ENCODE measurements at places on chromosomes 2 and 18.

DNA sequence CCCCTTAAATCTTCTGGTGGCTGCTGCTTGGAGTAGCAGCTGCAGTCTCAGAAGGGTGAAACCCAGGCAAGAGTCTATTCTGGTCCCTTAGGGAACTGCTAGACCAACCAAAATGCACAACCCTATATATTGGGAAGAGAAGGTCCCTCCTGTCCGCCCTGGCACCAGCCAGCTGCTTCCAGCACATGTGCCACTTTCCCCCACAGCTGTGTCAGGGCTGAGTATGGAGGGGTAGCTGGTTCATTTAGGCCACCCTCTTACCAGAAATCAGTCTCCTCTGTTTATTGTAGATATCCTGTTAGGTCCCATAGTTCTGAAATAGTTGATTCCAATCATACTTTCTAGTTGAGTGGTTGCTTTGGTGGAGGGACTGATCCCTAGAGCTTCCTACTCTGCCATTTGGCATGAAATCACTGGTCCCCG, 68.9 kb downstream of the BIRC6 start:
- DNase-seq = no peak

GRCh38 chr2:6832596-6833299, 33.0 kb downstream of the CMPK2 start:
- DNase-seq = no peak

GRCh38 chr2:46531863-46532262, 52.5 kb downstream of the TMEM247 start:
- DNase-seq = no peak

DNA sequence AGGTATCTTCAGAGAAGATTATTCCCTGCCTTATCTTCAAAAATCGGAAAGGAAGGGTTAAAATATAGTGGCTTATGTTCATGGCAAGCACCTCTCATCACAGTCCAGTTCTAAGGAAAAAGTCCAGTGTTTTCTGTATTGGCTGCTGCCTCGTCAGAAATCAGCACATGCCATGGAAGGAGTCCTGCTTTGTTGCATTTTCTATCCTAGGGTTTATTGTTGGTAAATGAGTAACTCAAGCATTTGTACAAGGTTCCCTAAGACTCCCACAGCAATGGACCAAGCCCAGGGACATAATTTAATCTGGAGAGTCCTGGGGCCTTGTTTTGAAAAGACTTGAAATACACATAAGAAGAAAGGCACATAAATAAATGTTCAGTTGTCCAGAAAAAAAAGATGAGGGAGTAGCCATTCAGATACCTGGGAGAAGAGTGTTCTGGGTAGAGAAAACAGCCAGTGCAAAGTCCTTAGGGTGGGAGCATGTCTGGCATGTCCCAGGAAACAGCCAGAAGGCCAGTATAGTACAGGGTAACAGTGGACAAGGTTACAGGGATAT, 26.4 kb downstream of the NBEAL1 start:
- DNase-seq = no peak

DNA sequence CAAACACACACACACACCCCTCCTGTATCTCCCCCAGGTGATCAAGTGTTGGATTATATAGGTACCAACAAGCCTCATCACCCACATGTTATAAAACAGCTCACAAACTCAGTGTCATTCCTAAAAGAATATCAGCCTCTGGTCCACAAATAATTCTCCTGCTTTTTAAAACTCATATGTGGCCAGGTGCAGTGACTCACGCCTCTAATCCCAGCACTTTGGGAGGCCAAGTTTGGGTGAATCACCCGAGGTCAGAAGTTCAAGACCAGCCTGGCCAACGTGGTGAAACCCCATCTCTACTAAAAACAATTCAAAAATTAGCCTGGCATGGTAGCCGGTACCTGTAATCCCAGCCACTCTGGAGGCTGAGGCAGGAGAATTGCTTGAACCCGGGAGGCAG, 87.8 kb downstream of the LRATD1 start:
- no peak for DNase-seq

DNA sequence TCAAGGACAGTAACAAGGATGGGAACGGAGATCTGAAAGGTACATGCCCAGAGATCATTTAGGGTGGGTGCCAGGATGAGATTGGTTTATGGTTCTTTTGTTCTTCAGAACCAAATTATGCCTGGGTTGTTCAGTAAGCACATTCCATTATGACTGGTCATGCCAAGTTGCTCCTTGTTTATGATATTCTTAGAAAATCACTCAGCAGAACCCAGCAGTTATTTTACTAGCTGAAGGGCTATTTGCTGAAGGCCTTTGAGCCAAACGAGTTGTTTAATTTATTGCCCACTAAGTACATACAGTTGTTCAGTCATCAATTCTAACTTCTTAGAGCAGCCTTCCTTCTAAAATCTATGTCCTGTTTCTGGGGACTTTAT, 635 bp downstream of the SLC3A1 start:
- DNase-seq = no peak

GRCh38 chr2:221005338-221005737, 566.8 kb downstream of the EPHA4 start:
- DNase-seq = no peak

- DNase-seq = no peak
These were observed 2.0 kb upstream of the RAB17 start for GRCh38 chr2:237592425-237592980.

GRCh38 chr2:54704688-54705605, 18.5 kb upstream of the EML6 start:
- DNase-seq = no peak

GRCh38 chr18:8561123-8561910, 47.9 kb upstream of the RAB12 start:
- DNase-seq = no peak

DNA sequence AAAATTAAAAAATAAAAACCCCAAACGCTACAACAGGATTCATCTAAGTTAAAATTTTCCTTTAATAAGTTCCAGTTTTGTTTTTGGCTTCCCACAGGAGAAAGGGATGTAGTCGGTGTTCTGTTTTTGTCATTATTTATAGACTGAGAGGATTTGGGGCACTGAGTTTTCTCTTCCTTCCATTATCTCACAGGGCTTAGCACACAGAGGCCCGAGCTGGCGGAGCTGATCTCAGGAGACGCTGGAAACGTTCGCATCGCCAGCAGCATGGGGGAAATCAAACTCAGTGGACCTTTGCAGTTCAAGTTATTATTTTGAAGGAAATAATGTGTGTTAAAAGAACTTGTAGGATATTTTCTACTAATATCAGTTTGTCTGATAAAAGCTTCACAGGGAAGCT, 669.7 kb upstream of the SALL3 start:
- DNase-seq = no peak

DNA sequence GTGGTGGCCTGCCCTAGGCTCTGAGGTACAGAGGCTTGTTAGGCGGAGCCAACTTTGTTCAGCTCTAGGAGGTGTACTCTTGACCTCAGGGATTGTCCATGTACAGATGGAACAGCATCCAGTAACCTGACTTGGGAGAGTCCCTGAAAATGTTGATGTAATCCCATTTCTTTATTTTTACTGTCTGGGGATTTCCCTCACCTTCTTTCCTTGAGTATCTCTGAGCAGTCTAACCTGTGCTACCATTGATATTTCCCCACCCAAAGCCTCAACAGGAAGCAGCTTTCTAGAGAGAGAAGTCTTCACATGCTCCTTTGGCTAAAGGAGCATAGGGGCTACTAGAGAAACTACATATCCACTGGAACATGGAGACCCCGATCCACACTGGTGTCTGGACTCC, 10.4 kb downstream of the IL36A start:
- no peak for DNase-seq

- DNase-seq = no peak
These were observed 508.5 kb downstream of the PID1 start for GRCh38 chr2:228762565-228762964.

DNA sequence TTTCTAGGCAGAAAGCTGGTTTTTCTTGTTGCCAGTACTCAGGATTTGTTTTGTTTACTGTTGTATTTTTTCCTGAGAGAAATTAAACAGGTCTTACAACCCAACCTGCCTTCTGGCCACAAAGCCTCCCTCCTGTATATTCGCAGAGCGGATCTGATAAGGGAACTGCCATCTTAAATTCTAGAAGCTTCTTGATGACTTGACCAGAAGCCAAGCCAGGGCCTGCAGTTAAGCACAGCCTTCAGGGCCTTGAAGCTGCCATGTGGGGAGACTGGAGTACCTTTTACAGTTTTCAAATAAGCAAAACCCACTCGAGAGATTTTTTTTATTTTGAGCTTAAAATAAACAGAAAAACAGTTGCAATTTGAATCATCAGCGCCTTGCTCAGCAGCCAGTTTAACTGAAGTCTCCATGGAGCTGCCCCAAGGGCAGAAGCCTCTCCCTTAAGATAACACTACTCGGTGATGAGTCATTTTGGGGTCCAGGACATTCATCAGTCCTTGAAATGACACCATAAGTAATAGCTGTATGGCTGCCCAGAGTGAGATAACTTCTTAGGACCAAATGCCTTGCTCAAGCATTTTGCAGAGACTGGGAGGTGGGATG, 51.5 kb upstream of the PHLPP1 start:
- DNase-seq = no peak

DNA sequence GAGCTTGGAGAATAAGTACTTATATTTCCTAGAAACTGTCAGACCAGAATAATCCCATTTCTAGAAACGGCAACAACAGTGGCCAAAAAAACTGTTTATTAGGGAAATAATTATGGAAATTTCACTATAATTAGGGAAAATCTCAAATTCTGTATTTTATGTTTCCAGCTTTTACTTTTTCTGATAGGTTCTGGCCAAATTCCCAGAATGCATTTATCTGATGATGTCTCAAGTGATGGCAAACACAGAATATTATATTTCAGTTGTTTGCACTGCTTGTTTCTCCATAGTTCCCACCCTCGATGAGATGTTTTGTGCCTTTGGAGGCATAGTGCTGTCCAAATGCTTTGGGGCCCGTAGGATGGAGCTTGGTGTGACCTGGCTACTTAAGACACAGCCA, 66.9 kb downstream of the AFF3 start:
- no peak for DNase-seq

GRCh38 chr2:23526114-23526513, 141.1 kb downstream of the KLHL29 start:
- DNase-seq = no peak

- DNase-seq = no peak
These were observed 52.3 kb downstream of the DIS3L2 start for GRCh38 chr2:232013701-232014353.

GRCh38 chr2:148135705-148136104, 114.8 kb downstream of the MBD5 start:
- no peak for DNase-seq

GRCh38 chr18:2410688-2411087, 160.6 kb downstream of the METTL4 start:
- no peak for DNase-seq

GRCh38 chr2:127049927-127050802, 56.8 kb downstream of the BIN1 start:
- DNase-seq = peak; percentile 32

DNA sequence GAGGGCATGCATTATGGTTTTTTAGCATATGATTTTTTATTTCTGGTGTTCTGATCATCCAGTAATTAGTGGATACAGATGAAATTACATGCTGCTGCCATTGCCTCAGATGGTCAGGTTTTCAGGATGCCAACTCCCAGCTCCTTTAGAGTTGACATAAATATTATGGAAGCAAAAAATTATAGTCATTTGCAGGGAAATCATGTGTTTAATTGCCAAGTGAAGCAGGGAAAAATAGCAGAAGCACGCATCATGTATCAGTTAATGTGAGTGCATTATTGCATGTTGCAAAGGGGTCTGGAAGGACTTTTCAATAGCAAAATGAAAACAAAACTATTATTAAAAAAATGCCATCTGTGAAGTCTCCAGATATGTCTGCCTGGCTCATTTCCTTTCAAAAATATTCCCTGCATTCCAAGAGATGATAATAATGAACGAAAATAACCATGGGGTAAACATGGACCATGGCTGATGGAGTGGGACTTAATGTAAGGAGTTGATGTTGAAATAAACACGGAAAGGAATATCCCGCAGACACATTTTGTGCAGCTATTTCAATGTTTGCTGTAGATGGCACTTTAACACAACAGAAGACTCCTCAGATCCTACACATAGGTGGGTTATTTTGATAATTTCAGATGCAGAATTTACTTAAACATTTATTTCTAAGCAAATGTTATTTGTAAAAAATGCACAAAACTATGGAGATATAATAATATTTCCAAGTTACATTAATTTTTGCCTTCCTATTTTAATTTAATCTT, 87.7 kb upstream of the DYNAP start:
- no peak for DNase-seq

DNA sequence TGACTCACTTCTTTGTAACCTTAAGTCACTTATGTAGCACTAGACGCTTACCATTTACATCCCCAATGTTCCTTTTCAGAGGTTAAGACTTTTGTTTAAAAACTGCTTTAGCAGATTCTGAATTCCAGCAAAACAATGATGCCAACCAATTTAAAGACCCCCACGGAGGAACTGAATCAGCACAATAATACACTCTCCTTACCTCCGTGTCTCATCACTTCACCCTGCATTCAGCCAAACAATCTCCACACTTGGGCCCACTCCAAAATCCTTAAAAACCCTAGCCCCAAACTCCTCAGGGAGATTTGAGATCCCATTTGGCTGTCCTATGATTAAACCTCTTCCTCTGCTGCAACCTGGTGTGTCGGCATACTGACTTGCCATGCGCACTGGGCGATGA, 153.9 kb downstream of the B3GNT2 start:
- no peak for DNase-seq

GRCh38 chr18:12886498-12887126, 2.6 kb upstream of the PTPN2 start:
- no peak for DNase-seq

DNA sequence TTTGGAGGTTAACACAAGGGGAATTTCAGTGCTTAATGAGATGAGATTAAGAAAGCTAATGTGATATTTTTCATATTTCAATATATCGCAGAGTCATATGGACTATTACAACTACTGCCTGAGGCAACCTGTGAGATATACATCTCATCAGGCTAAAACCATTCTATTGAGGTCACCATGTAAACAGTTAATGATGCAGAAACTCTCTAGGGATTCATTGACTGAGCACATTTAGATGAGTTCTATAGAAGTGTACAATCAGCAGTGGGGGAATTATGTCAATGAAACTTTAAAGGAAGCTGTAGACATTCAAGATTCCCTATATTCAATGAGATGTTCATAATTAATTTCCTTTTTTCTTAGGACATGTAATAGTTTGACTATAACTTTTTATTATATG, 687.4 kb upstream of the SYT4 start:
- DNase-seq = no peak

DNA sequence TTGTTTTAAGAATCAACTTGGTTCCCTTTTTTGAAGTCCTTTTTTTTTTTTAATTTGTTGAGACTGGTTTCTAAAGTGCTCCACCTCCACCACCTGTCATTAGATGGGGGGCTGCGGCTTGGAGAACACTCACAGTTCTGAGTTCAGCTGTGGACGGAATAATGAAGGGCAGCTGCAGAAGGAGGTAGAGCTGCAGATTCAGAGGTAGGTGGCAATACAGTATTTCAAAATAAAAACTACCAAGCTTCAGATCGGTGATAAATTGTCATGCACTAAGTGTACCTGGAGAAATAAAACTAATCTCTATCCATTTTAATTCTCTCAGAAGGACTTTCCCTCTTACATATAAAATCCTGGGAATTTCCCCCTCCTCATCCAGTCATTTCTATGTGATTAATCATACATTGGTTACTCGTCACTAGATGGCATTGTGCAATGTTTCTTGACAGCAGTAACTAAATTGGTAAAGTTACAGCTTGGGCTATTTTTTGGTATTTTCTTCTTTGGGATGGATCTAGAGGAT, 81.1 kb upstream of the SLC39A10 start:
- no peak for DNase-seq

GRCh38 chr2:48380989-48381625, 148.8 kb upstream of the STON1 start:
- DNase-seq = no peak

- no peak for DNase-seq
These were observed 45.3 kb downstream of the SCTR start for GRCh38 chr2:119478978-119479295.

GRCh38 chr2:126970583-126970982, 71.9 kb downstream of the TEX51 start:
- DNase-seq = no peak

All from effector CD8-positive, alpha-beta T cell (primary cell).